ENCODE measurements at places on chromosomes 7 and 10.

DNA sequence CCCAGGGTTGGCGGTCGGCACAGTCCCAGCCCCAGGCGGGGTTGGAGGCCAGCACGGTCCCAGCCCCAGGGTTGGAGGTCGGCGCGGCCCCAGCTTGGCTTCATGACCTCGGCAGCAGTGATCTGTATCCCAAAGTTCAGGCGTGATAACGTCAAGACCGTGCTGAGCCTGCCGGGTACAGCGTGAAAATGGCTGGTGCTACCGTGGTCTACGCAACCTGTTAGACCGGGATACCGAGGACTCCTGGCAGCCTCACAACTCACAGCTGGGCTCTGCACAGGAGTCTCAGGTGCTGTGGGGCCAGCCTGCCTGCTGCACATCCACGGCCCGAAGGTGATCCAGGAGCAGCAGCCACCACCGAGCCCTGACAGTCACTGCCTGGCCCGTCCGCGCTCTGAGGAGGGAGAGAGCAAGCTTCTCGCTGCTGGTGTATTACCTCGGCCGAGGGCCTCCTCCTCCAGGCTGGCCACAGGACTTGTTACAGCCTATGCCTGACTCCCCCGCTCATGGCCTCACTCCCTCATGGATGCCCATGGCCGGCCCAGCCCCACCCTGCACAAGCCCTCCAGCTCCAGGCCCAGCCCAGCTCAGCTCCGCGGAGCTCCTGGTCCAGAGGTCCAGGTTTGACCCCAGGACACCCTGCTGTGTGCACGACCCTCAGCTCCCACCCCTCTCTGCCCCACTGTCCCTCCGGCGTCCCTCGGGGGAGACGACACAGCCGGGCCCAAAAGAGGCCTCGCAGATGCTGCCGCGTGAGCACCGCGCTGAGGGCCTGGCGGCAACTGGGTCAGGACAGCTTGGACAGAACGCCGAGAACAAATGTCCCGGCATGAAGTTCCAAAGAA lies 156.0 kb downstream of the ELFN1 start:
- no peak for DNase-seq

- no peak for DNase-seq
Observed at GRCh38 chr10:91520661-91521060, 110.5 kb downstream of the HECTD2 start.

DNA sequence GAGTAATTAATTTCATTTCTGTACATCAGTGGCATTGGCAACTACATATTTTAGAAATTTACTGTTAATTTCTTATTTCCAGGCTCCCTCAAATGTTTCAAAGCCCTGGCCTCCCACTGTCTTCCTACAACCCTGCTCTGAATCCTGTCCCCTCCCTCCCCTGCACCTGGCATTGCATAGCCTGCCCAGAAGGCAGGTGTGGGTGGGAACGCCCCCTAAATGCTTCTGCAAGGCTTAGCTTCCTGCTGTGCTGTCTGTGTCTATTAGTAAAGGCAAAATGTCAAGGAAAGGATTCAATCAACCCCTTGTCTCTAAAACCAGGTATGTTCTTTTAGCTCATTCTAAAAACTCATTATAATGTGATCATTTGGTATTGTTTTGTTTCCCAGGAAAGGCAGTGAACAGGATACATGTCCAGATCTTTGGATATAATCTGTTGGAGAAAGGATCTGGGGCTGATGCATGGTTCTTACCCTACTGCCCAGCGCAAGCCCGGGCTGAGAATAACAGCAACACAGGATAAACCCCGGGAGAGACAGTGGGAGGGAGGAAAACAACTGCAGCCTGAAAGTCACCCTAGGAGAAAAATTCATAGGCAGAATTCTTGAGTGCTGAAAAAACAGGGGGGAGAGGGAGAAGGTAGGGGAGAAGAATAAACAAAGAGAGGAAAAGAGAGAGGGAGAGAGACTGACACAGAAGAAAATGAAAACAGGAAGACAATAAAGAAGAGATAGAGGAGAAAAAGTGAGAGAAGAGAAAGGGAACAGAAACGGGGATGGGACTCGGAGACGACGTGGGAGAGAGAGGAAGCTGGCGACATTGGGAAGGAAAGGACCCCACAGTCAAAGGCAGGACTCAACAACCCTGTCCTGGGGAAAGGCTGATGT lies 589 bp downstream of the ZNF488 start:
- no peak for DNase-seq

DNA sequence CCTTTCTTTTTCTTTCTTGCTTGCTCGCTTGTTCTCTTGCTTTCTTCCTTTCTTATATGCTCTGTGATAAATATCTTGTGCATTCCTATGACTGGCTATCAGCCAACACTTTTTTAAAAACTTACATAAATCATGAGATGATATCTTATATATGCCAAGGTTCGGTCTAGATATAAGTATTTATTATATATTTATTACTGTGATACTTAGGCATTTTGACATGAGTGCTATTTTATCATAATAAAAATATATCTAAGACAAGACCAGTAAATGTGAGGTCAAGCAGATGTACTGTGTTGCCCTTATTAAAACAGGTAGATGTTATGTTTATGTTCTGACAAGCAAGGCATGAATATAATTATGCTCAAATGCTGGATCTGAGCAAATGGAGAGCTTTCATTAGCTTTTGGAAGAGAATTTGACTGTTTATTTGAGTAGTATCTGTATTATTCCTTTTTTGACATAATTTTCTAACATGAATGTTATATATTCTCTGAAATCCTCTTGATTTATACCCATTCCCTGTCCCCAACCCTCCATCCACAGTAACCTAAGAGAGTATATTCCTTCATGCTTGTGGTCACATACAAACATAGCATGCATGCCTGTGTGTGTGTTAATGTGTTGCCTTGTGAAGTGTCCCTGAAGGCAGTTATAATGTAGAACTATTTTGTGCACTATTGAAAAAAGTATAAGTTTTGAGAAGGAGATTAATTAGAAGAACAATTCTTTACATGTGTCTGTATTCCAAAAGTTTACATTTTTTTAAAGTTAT lies 158.0 kb downstream of the HDAC9 start:
- no peak for DNase-seq

GRCh38 chr10:112168733-112169132 lies 14.8 kb downstream of the GPAM start:
- no peak for DNase-seq

GRCh38 chr10:113232928-113233511 lies 283.0 kb downstream of the TCF7L2 start:
- DNase-seq: no peak

GRCh38 chr10:6407034-6407721 lies 172.9 kb downstream of the PRKCQ start:
- no peak for DNase-seq

GRCh38 chr7:20906801-20907453 lies 120.2 kb upstream of the SP8 start:
- DNase-seq: no peak

- no peak for DNase-seq
Observed at GRCh38 chr7:95558864-95559263, 37.5 kb downstream of the PDK4 start.

- DNase-seq: no peak
Observed at GRCh38 chr10:16893664-16894063, 76.4 kb upstream of the RSU1 start.

GRCh38 chr10:8014649-8015048 lies 39.8 kb upstream of the GATA3 start:
- no peak for DNase-seq

DNA sequence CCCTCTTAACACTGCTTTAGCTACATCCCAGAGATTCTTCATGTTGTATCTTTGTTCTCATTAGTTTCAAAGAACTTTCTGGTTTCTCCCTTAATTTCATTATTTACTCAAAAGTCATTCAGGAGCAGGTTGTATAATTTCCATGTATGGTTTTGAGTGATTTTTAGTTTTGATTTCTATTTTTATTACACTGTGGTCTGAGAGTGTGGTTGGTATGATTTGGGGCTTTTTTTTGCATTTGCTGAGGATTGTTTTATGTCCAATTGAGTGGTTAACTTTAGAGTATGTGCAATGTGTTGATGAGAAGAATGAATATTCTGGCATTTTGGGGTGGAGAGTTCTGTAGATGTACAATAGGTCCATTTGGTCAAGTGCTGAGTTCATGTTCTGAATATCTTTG lies 37.9 kb upstream of the CAPZA2 start:
- DNase-seq: no peak

DNA sequence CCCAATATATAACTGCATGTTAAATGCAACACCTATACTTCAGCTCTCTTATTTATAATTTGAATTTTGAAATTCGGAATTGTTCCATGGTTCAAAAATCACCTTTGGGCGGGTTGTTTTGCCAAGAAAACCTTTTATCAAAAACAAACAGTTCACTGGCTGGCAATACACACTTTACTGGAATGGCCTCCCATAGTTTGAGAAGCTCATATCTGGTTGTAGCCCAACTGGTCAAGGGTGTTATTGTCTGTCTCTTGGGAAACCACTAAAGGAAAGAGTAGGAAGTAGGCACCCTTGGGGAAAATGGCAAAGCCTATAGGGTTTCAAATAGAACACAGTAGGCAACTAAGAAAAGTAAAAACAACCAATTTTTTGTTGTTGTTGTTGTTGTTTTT lies 117.9 kb downstream of the HIPK2 start:
- no peak for DNase-seq

GRCh38 chr10:89263091-89263490 lies 11.5 kb upstream of the LIPA start:
- DNase-seq: no peak

DNA sequence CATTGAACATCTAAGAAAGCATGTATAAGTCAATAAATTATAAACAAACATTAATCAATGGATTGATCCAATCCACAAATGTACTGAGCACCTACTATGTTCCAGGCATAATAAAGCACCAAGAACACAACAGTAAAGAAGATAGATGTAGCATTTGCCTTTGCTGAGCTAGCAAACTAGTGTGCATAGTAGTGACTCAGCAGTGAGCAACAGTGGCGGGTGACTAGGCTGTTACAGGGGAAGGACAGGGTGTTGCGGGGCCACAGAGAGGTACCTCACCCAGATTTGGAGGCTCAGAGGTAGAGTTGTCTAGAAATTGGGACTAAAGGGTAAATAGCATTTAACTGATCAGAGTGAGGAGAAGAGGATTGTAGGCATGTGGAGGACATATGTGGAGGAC lies 83.6 kb downstream of the NXPH1 start:
- DNase-seq: no peak

DNA sequence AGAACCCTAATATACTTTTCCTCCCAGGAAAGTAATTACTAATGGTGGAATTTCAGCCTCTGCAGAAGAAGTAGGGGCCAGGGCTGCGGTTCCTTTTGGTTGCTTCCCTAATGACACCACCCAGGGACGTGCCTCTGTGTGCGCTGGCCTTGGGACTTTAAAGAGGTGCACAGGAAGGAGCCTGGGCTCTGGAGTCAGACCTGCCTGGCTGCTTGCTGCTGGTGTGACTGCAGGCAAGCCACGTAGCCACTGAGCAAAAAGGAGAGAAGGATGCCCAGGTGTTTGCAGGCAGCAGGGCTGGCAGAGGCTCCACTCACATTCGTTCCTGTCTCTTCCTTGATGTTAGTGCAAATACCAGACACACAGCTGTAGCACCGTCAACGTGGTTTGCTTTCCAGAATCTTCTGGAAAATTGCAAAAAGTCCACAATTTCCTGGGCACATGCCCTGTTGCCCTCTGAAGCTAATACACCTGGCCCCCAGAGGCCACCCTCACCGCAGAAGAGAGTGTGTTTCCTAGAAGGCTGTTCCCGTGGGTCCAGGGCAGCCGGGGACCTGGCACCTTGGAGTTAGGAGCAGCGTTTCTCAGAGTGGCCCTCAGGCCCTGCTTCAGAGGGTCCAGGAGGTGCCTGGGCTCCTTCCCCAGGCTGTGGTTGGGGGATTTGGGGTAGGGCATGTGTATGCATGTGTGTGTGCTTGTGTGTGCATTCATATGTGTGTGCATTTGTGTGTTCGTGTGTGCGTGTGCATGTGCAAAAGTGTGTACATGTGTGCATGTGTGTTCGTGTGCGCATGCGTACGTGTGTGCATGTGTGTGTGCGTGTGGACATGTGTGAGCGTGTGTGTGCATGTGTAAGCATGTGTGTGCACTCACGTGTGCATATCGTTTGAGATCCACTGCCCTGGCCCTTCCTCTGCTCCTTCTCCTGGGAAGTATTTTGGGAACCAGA lies 12.8 kb upstream of the PRKAG2 start:
- DNase-seq: no peak

GRCh38 chr7:40156988-40157387 lies 22.2 kb downstream of the SUGCT start:
- DNase-seq: no peak

DNA sequence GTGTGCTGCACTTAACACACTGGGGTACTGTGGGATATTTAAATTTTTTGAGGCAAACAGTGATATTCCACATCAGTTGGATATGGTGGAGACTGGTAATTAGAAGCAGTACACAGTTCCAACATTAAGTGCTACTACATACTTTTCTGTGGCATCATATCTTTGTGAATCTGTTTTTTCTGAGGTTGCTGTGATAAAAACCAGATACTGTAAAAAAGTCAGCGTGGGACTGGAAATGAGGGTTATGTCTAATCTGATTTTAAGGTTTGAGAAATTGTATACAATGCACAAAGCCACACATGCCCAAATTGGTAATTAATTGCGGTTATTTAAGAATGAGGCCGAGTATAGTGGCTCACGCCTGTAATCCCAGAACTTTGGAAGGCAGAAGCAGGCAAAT lies 41.2 kb downstream of the TBC1D12 start:
- DNase-seq: no peak

GRCh38 chr7:146414937-146415336 lies 298.3 kb downstream of the CNTNAP2 start:
- no peak for DNase-seq

DNA sequence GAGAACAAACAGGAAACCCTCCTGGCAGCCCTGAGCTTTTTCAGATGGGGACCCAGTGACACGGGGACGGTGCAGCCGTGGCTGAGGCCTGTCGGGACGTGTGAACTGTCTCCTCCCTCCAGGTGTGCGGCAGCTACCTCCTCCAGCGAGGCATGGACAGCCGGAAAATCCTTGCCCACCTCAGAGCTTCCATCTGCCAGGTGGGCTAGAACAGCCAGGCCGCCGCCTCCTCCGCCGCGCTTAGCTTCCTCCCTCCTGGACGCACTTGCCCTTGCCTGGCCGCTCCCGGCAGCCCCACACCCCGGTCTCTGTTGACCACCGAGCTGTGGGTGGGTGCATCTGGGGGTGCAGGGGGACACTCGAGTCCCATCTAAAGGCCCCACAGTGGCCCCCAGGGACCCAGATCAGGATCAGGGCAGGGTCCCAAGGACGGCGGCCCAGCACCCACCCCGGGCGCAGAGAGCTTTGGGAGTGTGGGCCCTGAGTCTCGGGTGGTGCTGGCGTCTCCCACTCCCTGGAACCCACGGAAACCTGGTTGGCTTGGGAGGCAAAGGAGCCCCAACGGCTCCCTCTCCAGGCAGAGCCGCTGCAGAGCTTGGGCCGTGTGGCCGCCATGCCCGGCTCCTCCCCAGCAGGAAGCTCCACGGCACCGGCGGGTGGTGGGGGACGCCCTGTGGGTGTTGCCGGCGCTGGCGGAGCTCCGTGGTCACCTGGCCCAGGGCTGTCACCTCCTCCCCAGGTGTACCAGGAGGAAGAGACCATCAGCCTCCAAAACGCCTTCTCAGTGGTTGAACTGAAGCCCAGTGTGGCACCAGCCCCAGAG lies 32.9 kb upstream of the UTF1 start:
- DNase-seq: no peak

GRCh38 chr10:96968682-96969423 lies 136.8 kb downstream of the LCOR start:
- DNase-seq: no peak
